Activated T-cell treated with anti-CD3 and anti-CD28 coated beads, Interleukin-2, amount 50 U/mL, for 72 hours (primary cell): ENCODE measurements at places on chromosomes 3 and 15. TPM values are rescaled to one million over a fixed set of nuclear protein-coding genes. Genes with fewer than 3 reads are reported as not detected.

MITF gene
- total RNA-seq, result 0.32 TPM

GOLGA8T gene
- total RNA-seq, result 0.19 TPM

NRROS gene
- 20.6 TPM for total RNA-seq

KBTBD13 gene
- total RNA-seq, result not detected

PLA1A gene
- total RNA-seq, result 0.79 TPM

PLOD2 gene
- total RNA-seq, result 0.17 TPM

PIGZ gene
- 1.7 TPM for total RNA-seq

SOX14 gene
- not detected for total RNA-seq

CCR9 gene
- 0.14 TPM for total RNA-seq

TOP2B gene
- 140 TPM for total RNA-seq

DNA sequence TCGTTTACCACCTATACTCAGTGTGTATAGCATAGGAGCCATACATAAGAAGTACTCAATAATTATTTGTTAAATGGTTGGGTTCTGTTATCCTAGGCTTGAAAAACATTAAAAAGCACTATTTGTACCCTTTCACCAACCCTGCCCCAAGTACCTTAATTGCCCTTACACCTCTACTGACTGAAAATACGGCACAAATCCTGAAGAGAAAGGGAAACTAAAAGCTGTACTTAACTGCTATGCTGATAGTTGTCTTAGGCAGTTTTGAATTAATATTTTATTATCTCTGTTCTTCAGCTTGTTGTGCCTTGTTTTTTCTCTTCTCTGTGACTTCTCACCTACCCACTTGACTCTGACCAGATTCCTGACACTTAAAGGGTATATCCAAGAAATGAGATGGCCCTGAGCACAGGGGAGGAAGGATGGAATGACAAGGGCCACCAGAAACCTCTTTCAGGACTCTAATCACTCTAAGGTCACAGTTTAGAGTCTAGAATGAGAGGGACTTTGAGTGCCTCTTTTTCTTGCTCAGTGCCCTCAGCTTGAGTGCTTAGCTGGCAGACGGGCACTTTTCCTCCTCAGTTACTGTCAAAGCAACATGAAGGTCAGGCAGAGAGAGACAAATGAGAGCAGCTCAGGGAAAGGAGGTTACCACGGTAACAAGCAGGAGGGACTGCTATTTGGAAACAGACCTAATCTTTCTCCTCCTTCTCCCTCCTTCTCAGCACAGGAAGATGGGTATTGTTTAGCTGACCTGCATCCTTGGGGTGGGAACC lies 136.5 kb downstream of the ZNF609 start:
- no peaks in the 10 kb centered on the region for H3K27me3 ChIP-seq
- no peaks in the 10 kb centered on the region for H3K36me3 ChIP-seq
- H3K27ac ChIP-seq, result peak overlapping the region; percentile 98
- peak overlapping the region; percentile 88 for H3K4me3 ChIP-seq
- DNase-seq, result peak; percentile 10

DNA sequence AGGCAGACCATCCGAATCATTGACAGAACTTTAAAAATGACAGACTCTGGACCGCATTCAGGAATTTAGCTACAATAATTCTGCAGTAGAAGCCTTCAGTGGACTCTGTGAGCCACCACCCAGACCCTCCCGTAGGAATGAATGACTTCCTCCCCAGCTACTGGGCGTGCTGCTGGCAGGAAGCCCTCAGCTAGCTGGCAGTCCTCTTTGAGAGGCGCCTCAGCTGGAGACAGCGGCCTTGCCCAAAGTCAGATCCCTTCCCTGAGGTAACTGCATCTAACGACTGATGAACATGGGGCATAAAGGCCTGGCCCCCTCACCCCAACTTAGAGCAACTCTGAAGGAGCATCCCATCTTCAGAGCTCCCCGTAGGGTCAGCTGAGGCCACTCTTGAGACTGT lies 25.8 kb downstream of the CRABP1 start:
- no peaks in the 10 kb centered on the region for H3K36me3 ChIP-seq
- peaks cover 4% of the 10 kb centered on the region for H3K4me1 ChIP-seq
- no peak overlapping the region for H3K27ac ChIP-seq
- no peak for DNase-seq

- H3K27ac ChIP-seq, result no peak overlapping the region
- no peak overlapping the region for H3K4me3 ChIP-seq
- peaks cover 11% of the 10 kb centered on the region for H3K4me1 ChIP-seq
- DNase-seq, result no peak
- H3K36me3 ChIP-seq, result no peaks in the 10 kb centered on the region
These were observed 18.9 kb downstream of the CCPG1 start for GRCh38 chr15:55389264-55389607.

- no peaks in the 10 kb centered on the region for H3K27me3 ChIP-seq
- H3K4me1 ChIP-seq, result no peaks in the 10 kb centered on the region
- no peak overlapping the region for H3K27ac ChIP-seq
These were observed 1264.4 kb downstream of the ZPLD1 start for GRCh38 chr3:103699228-103699627.

- no peak for DNase-seq
- no peak overlapping the region for H3K4me3 ChIP-seq
- H3K27me3 ChIP-seq, result no peaks in the 10 kb centered on the region
- H3K4me1 ChIP-seq, result peaks cover 7% of the 10 kb centered on the region
These were observed 40.2 kb upstream of the TMEM87A start for GRCh38 chr15:42313463-42313862.

- H3K27ac ChIP-seq, result peak overlapping the region; percentile 83
- no peaks in the 10 kb centered on the region for H3K36me3 ChIP-seq
- H3K27me3 ChIP-seq, result no peaks in the 10 kb centered on the region
- H3K4me3 ChIP-seq, result peak overlapping the region; percentile 73
- H3K4me1 ChIP-seq, result peaks cover 60% of the 10 kb centered on the region
- peak; percentile 52 for DNase-seq
These were observed 31.8 kb downstream of the GPR171 start for GRCh38 chr3:151171145-151171757.

DNA sequence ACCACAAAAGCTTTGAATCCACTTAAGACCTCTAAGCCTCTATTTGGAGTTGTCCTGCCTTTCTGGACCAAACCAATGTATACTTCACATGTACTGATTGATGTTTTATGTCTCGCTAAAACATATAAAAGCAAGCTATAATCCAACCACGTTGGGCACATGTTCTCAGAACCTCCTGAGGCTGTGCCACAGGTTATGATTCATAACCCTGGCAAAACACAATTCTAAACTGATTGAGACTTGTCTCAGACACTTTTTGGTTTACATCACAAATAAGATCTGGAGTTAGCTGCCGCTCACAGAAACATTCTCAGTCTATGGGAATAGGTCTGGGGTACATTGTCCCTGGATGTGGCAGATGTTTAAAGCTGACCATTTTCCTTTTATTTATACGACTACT lies 53.4 kb upstream of the EPHA6 start:
- no peaks in the 10 kb centered on the region for H3K4me1 ChIP-seq
- H3K4me3 ChIP-seq, result no peak overlapping the region
- no peaks in the 10 kb centered on the region for H3K27me3 ChIP-seq
- H3K36me3 ChIP-seq, result no peaks in the 10 kb centered on the region
- H3K27ac ChIP-seq, result no peak overlapping the region

DNA sequence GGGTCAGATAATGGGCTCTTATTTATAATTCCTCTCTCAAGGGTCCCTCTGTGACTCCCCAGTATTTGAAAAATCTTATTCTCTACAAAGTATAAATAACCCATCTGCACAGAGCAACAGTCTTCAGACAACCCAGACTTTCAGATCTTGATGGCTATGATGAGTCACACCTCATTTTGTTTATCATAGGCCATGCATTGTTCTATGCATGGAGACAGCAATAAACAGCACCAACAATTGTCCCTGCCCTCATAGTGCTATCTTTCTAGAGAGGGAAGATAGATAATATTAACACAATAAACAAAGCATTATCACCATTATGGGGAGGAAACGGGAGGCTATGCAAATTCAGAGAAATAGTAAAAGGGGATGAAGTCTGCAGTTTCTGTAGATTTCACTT lies 13.4 kb downstream of the FHIT start:
- no peaks in the 10 kb centered on the region for H3K27me3 ChIP-seq
- no peak overlapping the region for H3K27ac ChIP-seq
- no peaks in the 10 kb centered on the region for H3K4me1 ChIP-seq
- no peaks in the 10 kb centered on the region for H3K36me3 ChIP-seq
- H3K4me3 ChIP-seq, result no peak overlapping the region

- no peaks in the 10 kb centered on the region for H3K27me3 ChIP-seq
- H3K4me3 ChIP-seq, result no peak overlapping the region
- H3K27ac ChIP-seq, result no peak overlapping the region
- DNase-seq, result no peak
- H3K4me1 ChIP-seq, result no peaks in the 10 kb centered on the region
These were observed 732.9 kb downstream of the VGLL3 start for GRCh38 chr3:86257955-86258641.

DNA sequence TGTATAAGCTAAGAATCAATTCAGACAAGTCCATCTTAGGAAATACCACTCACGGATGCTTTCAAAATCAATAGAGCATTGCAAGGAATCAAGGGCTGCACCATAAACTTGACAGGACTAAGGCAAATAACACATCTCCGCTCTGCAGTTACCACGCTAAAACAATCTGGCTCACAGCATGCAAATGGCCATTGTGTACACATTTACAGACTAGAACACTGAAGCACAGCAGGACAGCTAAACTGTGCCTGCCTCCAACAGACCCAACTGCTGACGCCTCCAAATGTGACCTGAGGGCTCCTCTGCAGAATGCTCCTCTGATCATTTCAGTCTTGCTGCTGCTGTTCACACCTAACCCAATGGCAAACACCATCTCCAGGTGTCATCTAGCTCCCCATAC lies 104.3 kb downstream of the MEX3B start:
- no peak for DNase-seq
- no peaks in the 10 kb centered on the region for H3K36me3 ChIP-seq
- H3K27ac ChIP-seq, result no peak overlapping the region
- peaks cover 42% of the 10 kb centered on the region for H3K27me3 ChIP-seq
- no peaks in the 10 kb centered on the region for H3K4me1 ChIP-seq

GRCh38 chr3:109275702-109276293 lies 40.5 kb downstream of the DPPA2 start:
- no peak overlapping the region for H3K4me3 ChIP-seq
- no peaks in the 10 kb centered on the region for H3K4me1 ChIP-seq
- peak; percentile 2 for DNase-seq
- H3K36me3 ChIP-seq, result no peaks in the 10 kb centered on the region
- H3K27ac ChIP-seq, result no peak overlapping the region
- H3K27me3 ChIP-seq, result no peaks in the 10 kb centered on the region

GRCh38 chr3:42102571-42102970 lies 11.4 kb downstream of the TRAK1 start:
- H3K27me3 ChIP-seq, result no peaks in the 10 kb centered on the region
- H3K36me3 ChIP-seq, result peaks cover 2% of the 10 kb centered on the region
- DNase-seq, result no peak

DNA sequence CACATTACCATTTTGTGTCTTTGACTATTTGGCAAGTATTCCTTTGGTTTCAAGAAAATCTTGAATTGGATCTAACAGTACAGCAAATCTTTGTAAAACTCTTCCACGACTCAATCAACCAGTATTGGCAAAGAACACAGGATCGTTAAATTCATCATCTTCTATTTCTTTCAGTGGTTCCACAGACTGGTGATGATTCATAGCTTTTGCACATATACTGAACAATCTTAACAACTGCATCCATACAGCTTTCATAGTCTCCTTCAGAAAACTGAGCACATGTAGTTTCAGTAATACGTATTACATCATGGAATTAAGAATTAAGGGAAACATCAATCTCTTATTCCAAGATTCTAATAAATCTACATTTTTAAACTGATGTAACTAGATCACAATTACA lies 91.6 kb upstream of the LIPC start:
- DNase-seq, result no peak
- H3K4me3 ChIP-seq, result no peak overlapping the region
- no peaks in the 10 kb centered on the region for H3K27me3 ChIP-seq
- no peaks in the 10 kb centered on the region for H3K36me3 ChIP-seq
- no peak overlapping the region for H3K27ac ChIP-seq

DNA sequence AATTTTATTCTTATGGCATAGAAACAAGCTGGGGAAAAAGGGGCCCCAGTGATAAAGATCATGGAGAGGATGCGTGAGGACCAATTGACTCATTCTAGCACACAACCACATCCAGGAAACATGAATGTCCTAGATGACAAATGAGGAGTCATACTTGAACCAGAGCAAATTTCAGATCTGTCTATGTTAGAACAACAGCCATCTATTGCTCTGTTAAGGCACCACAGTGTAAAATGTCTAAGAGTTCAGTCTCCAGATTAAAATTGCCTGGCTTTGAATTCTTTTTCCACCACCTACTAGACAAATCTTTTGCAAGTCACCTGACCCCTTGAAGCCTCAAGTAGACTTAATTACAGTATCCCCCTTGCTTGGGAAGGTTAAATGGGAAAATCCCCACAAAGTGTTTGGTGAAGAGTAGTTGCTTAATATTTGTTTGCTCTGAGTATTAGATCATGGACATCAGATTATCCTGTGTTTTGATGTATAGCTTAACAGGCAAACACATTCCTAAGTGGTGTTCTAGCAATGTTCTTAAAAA lies 258.7 kb upstream of the TGFBR2 start:
- H3K4me1 ChIP-seq, result peaks cover 96% of the 10 kb centered on the region
- H3K27me3 ChIP-seq, result peaks cover 19% of the 10 kb centered on the region
- H3K27ac ChIP-seq, result peak overlapping the region; percentile 95

GRCh38 chr3:169604568-169604967 lies 58.9 kb downstream of the MECOM start:
- H3K36me3 ChIP-seq, result no peaks in the 10 kb centered on the region
- peaks cover 9% of the 10 kb centered on the region for H3K27me3 ChIP-seq
- DNase-seq, result no peak
- no peaks in the 10 kb centered on the region for H3K4me1 ChIP-seq
- H3K27ac ChIP-seq, result no peak overlapping the region

GRCh38 chr3:70312336-70312735 lies at the start of gene MDFIC2:
TSS of gene MDFIC2 (minus strand) at chr3:70312638. CDS start at chr3:70311973, 665 bp downstream.
- H3K36me3 ChIP-seq, result no peaks in the 10 kb centered on the region
- H3K27me3 ChIP-seq, result peaks cover 4% of the 10 kb centered on the region
- H3K27ac ChIP-seq, result no peak within 1 kb of the TSS
- DNase-seq, result no peak
- H3K4me1 ChIP-seq, result no peaks in the 10 kb centered on the region

GRCh38 chr3:163929069-163929652 lies 1149.1 kb downstream of the SI start:
- no peak for DNase-seq
- no peaks in the 10 kb centered on the region for H3K36me3 ChIP-seq
- no peaks in the 10 kb centered on the region for H3K4me1 ChIP-seq
- H3K27me3 ChIP-seq, result no peaks in the 10 kb centered on the region
- no peak overlapping the region for H3K4me3 ChIP-seq
- H3K27ac ChIP-seq, result no peak overlapping the region
